Endothelial cell of umbilical vein (primary cell): ENCODE measurements at places on chromosomes 3 and 15. TPM values are rescaled to one million over a fixed set of nuclear protein-coding genes. Genes with fewer than 3 reads are reported as not detected.
A peak's percentile ranks its signal among the peaks of the same experiment; 100 is the strongest.

CSPG4 gene
- not detected in 2 replicates for total RNA-seq

RNU5B-1 gene
- not detected in 2 replicates for total RNA-seq

SLC51A gene
- total RNA-seq = not detected in 2 replicates

MRPS22 gene
- 41.0 and 45.6 TPM in 2 replicates for total RNA-seq

GRCh38 chr3:122668930-122669730 lies 11.5 kb upstream of the PARP14 start:
- DNase-seq = no peak

GRCh38 chr15:66433726-66434125 lies 47.0 kb downstream of the MAP2K1 start:
- no peak for DNase-seq

- DNase-seq = no peak
These were observed 376.0 kb upstream of the PDZRN3 start for GRCh38 chr3:74000725-74001124.

- no peak for DNase-seq
These were observed 19.8 kb downstream of the DGKG start for GRCh38 chr3:186342197-186342596.

GRCh38 chr3:142366434-142366833 lies 81.4 kb downstream of the XRN1 start:
- peak; percentile 12 for DNase-seq

DNA sequence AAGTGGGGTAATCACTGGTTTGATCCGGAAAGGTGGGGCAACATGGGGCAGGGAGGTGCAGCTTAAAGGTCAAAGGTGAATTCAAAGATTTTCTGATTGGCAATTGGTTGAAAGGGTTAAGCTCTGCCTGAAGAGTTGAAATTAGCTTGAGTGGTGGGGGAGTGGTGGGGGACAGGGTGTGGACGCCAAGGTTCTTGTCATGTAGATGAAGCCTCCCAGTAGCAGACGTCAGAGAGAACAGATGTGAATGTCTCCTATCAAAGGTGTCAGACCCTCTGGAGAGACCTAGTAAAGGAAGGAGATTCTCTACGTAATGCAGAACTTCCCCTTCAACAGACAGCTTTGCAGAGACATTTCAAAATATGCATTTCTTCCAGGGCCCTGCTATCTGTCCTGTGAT lies 62.8 kb downstream of the ABCC5 start:
- DNase-seq = no peak

GRCh38 chr3:161403251-161403650 lies 31.9 kb upstream of the SPTSSB start:
- no peak for DNase-seq

GRCh38 chr3:69388241-69388640 lies 2.4 kb upstream of the FRMD4B start:
- DNase-seq = no peak

- DNase-seq = no peak
These were observed 3.1 kb downstream of the PCYT1A start for GRCh38 chr3:196284396-196284795.

DNA sequence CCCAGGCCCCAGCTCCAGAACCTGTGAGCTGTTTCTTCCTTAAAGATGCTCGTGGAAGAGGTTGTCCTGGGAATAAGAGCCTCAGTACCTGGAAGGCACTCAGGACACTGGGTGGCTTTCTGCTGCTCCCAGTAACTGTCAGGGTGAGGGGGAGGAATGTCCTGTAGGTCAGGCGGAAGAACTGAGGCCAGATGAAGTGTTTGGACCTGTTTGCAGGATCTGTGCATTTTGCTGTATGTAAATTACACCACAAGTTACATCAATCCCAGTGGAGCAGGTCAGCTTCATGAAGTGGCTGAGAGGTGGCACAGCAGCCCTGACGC lies 27.1 kb downstream of the HDAC11 start:
- DNase-seq = no peak

- DNase-seq = no peak
These were observed 34.3 kb downstream of the DNAH1 start for GRCh38 chr3:52350416-52350815.
